ENCODE measurements at places on chromosomes 5 and 9.

DNA sequence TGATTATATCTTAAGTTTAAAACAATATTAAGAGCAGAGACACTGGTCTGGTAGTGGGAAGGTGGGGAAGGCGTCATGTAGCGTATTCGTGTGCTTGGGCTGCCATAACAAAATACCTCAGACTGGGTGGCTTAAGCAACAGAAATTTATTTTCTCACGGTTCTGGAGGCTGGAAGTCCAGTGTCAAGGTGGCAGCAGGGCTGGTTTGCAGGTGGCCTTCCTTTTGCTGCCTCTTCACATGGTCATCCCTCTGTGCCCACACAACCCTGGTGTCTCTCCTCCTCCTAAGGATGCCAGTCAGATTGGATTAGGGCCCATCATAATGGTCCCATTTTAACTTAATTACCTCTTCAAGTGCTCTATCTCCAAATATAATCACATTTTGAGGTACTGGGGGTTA lies 9.6 kb downstream of the IL31RA start:
- no peak for DNase-seq

GRCh38 chr5:133680830-133681565 lies 68.7 kb upstream of the FSTL4 start:
- no peak for DNase-seq

DNA sequence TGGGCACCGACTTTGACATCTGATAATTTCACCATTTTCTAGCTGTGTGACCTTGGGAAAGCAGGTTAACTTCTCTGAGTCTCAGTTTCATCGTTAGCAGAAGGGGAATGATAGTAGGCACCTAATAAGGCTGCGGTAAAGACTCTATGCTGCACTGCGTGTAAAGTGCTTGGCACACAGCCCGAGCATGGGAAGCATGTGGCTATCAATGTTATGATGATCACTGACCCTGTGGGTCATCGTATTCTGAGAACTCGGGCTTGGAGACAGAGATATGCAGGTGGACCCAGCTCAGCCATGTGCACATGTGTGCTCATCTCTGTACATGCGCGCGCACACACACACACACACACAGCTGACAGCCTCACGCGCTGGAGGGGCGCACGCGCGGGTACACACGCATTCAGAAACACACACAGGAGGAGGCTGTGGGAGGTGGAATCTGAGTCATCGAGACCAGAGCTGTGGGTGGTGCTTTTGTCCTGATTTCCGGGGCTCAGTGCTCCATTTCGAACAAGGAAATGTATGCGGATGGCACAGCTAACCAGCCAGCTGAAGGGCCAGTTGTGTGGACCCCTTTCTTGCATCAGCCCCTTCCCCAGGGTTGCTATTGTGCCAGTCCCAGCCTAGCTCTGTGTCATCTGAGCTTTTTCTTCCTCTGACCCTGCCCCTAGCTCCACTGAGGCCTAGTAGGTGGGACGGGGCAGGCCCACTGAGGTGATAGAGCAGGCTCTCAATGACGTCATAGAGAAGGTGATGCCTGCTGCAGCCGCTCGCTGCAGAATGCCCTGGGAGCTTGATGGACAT lies 11.1 kb upstream of the ARAP3 start:
- DNase-seq, result no peak

DNA sequence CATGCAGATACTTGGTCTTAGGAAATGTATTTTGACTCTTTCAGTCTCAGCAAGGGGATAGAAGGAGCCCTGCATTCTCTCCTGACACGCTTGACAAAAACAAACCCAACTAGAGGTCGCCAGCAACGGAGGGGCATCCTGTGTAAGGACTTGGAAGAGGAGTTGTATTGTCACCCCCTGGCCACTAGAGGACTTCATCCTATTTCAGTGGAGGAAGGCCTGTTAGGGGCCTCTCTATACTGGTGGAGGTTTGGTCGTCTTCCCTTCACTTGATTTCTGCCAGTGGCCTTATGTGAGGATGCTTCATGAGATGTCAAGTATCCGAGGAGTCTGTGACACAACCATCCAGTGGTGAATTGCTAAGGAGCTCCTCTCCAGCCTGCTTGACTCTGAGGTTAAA lies 122.8 kb upstream of the STC2 start:
- no peak for DNase-seq

DNA sequence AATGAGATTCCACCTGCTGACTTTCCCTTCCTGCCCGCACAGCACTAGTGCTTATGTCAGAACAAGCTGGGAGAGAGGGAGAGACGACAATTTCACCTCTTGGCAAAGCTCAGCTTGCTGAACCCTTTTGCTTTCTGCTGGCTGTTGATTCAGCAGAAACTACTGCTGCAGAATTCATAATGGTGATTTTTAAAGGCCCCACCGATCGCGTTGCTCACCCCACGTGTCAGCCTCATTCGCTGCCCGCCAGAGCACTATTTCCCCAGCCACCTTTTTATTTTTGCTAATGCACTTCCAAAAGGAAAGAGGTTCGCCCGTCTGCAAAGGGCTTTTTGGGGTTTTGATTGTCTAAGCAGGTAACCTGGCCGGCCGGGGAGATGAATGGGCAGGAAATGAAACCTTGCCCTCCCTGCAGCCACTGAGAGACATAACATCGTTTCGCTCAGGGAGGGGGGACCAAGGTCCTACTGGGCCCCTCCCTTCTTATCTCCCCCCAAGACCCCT lies 1.3 kb downstream of the PPP2R2B start:
- DNase-seq, result no peak

DNA sequence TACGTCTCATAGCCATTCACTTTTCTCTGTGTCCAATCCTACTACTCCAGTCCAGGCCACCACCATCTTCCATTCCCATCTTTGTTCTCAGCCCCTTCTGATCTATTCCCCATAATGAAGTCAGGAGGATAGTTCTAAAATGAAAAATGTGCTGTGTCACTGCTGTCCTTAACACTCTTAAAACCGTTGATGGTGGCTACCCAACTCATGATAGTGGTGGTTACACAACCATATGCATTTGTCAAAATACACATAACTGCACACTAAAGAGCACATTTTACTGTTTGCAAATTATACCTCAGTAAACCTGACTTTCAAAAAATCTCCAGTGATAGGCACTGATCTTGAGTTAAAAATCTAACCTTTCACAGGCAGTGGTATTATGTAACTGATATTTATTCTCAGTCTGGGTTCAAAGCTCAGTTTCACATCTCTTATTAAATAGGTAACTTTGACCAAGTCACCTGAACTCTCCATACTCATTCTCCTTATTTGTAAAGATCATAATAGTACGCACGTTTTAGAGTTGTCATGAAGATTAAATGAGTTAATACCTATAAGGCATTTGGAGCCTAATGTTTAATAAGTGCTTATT lies 24.6 kb upstream of the ADRB2 start:
- DNase-seq, result no peak

DNA sequence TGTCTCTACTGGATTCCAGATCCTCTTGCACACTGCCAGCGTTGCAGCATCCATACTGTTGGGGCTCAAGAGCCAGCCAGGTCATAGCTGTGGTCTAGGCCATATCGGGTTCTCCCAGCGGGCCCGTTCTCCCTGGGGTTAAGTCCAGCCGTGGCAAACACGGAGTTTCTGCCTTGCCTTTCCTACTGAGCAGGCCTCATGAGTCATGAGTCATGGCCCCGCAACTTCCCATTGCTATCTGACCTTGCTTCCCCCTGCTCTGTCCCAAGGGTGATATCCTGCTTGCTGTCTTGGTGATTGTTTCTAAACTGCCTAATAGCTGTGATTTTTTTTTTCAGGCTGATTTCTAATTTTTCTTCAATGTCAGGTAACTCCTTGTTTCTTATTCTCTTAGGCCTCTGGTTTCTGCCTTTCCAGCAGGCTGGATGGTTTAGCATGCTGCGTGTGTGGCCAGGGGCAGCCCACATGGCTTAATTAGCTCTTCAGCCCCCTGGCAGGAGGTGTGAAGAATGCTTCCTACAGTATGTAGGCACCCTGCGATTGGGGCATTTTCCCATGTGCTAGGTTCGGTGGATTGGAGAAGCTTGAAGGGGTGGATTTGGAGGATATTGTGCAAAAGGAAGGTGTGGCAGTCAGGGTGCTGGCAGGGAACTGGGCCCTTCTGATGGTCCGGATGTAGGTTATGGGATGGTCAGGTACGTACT lies 18.7 kb downstream of the DAPK1 start:
- DNase-seq, result no peak

- DNase-seq, result no peak
These were observed 674.4 kb downstream of the PRR16 start for GRCh38 chr5:121138495-121138907.

GRCh38 chr9:96340707-96341106 lies 38.7 kb upstream of the HSD17B3 start:
- DNase-seq, result no peak

GRCh38 chr5:4207486-4207885 lies 611.9 kb downstream of the IRX1 start:
- no peak for DNase-seq

- no peak for DNase-seq
These were observed 1.2 kb downstream of the CDC14B start for GRCh38 chr9:96618209-96619123.

GRCh38 chr5:158235159-158235547 lies 376.2 kb upstream of the CLINT1 start:
- no peak for DNase-seq

- no peak for DNase-seq
These were observed 139.1 kb downstream of the ELAVL2 start for GRCh38 chr9:23686896-23687295.

DNA sequence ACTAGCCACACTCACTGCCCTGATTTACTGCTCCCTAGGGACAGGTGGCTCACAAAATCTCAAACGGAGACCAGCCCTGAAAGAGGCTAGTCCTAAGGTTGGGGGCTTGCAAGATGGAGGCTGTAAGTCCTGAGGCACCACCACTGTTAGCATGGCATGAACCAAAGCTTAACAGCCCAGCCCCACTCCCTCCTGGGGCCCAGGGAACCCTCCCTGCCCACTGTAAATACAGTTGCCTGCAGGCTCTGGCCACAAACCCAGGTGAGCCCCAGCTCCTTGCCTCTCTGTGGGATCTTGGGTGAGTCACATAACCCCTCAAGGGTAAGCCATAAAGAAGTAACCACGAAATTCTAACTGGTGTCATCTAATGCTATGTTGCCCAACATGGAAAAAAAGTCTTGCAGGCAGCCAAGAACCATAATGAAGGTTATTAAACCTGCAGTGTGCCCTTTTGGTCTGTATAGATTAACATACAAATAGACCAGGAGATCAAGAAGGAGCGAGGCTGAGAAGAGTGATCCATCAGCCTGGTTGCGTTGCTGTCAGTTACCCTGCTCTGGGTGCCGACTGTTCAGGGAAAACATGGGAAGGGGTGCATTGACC lies 1.7 kb upstream of the POMT1 start:
- no peak for DNase-seq

DNA sequence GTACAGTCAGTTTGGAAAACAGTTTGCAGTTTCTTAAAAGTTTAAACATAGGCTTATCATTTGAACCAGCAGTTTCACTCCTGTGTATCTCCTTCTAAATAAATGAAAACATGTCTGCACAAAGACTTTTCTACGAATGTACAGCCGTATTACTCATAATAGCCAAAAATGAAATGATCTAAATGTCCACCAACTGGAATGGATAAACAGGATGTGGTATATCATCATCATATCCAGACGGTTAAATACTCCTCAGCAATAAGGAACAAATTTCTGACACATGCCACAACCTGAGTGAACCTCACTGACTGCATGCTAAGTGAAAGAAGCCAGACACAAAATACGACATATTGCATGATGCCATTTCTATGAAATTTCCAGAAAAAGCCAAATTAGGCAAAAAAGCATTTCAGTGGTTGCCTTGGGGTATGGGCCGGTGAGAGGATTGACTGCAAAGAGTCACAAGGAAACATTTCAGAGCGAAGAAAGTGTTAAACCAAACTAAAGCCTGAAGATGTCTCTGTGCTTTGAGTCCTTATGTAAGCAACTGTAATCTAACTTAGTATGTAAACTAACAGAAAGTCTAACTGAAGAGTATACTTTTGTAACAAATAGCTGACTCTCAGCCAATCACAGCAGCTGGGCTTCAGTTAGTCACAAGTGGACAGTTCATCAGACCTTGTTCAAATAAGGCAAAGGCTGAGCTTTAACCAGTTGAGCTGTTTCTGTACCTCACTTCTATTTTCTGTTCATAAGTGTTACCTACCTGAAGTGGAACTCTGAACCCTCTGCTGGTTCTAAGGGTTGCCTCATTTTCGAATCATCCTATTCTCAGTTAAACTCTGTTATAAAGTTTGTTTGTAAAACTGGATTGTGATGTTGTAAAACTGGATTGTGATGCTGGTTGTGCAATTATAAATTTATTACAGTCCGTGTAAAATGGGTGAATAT lies 65.2 kb downstream of the TRIO start:
- DNase-seq, result no peak

DNA sequence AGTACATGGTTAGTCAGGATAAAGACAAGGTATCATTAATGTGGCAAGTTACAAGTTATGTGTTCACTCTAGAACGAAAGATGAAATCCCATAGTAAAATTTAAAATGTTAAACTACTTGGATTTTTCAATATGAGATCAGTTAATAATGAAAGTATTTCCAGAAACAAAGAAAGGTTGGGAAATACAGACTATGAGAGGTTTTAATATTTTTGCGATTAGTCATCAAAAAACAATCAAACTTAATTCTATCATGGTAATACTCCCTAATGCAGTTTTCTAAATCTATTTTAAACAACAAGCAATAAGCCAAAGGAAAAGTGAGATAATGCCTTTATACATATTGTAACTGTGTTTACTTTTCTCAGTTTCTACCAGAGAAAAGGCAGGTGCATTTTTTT lies 10.6 kb downstream of the CDH12 start:
- no peak for DNase-seq

- DNase-seq, result no peak
These were observed 122.1 kb upstream of the ADAMTS16 start for GRCh38 chr5:5017827-5018577.

DNA sequence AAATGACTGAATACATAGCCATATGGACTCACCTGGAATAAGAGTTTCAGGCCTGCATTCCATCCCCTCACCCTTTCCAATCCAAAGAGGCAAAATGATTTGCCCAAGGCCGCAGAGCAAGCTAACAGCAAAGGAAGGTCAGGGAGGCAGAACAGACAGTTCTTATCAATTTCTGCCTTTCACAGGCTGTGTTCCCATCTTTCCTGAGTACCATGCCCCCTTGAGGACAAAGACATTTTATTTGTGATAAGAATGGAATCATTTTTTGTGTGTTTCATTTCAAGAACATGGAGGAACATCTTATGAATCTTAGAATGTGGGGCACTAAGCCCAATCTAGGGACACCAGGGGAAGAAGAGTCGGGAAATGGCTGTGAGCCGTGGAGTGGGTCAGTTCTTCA lies 13.9 kb downstream of the LHFPL2 start:
- DNase-seq, result no peak

DNA sequence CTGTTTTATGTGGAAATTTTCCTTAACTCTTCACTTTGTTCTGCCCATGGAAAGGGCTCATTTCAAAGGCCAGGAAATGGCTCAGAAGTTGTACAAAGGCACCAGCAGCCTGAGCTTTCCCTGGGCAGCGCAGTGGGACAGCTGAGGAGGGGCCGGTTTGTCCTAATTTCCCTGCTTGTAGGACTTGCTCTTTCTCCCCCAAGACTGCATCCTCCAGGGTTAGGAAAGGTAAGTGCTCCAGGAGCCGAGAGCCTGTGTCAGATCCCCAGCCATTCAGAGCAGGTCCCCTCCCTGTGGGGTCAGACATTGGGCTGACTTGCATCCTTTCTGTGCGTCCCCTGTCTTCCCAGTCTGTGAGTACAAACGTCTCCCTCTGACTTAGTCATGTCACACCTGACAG lies 43.5 kb downstream of the AGXT2 start:
- DNase-seq, result no peak

GRCh38 chr5:167482555-167482954 lies 808.9 kb upstream of the WWC1 start:
- DNase-seq, result no peak

- no peak for DNase-seq
These were observed 335.9 kb upstream of the ISL1 start for GRCh38 chr5:51047369-51047768.
